ENCODE measurements at places on chromosomes 4 and X.

DNA sequence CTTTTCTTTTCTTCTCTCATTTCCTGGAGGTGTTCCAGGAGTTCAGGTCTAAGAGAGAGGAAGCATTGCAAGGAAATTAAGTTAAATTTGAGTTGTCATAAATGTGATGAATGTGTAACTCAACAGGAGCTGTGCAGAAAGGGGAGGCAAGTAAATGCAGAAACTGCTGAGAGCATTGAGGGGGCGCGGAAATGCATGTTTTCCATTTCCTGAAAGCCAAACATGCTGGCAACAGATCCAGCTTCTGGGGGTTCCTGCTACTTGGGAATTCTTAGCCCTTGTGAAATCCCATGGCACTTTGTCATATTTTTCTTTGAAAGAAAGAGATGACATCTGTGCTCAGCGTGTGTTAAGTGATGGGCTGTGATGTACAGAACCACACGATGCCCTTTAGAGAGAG, 33.8 kb upstream of the NAP1L5 start:
- no peak for DNase-seq

- DNase-seq, result no peak
Measured at GRCh38 chr4:94623126-94623911, 134.4 kb upstream of the BMPR1B start.

DNA sequence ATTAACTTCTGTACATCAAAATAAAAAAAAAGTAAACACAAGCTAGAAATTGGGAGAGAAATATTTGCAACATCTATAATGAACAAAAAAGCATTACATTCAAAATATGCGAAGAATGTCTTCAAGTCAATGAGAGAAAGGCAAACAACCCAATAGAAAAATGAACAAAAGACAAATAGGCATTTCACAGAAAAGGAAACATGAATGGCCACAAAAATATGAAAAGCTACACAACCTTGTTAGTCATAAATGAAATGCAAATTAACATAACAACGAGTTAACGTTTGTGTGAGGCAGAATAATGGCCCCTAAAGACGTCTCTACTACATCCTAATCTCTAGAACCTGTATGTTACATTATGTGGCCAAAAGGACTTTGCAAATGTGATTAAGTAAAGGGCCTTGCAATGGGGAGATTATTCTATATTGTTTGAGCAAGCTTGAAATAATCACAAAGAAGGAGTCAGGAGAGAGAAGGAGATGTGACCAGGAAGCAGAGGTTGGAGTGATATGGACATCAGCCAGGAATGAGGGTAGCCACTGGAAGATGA, 86.8 kb downstream of the WDFY3 start:
- DNase-seq, result no peak

DNA sequence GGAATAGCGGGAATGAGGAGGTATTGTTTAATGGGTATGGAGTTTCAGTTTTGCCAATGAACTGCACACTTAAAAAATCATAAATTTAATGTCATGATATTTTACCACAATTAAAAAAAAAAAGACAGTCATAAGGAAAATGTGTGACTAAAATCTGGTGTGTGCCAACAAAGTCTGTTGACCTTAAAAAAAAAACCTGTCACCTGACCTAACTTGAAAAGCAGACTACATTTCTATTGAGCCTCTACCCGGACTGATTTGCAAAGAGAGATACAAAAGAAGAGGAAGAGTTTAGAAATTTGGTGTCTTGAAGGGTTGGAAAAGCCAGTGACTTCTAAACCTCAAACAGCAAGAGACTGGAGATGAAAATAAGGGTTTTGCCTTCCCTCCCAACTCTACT, 48.4 kb downstream of the TMEM150C start:
- no peak for DNase-seq

DNA sequence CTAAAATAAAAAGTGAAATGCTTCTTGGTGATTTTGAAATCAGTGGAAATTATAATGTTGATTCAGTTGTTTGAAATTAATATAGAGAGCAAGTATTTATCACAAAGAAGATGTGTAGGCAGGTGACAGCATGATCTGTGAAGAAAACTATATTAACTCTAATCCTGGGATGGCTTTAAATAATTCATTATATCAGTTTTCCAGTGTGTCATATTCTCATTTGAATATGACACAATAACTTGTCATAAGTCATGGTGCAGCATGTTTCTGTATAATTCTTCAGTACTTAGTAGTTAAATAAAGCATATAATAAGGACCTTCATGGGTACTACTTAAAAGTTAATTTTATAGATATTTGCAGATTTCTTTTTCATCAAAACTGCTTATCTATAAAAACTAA, 573.6 kb downstream of the INPP4B start:
- DNase-seq, result no peak

GRCh38 chr4:53686521-53686920, 95.2 kb upstream of the LNX1 start:
- no peak for DNase-seq

DNA sequence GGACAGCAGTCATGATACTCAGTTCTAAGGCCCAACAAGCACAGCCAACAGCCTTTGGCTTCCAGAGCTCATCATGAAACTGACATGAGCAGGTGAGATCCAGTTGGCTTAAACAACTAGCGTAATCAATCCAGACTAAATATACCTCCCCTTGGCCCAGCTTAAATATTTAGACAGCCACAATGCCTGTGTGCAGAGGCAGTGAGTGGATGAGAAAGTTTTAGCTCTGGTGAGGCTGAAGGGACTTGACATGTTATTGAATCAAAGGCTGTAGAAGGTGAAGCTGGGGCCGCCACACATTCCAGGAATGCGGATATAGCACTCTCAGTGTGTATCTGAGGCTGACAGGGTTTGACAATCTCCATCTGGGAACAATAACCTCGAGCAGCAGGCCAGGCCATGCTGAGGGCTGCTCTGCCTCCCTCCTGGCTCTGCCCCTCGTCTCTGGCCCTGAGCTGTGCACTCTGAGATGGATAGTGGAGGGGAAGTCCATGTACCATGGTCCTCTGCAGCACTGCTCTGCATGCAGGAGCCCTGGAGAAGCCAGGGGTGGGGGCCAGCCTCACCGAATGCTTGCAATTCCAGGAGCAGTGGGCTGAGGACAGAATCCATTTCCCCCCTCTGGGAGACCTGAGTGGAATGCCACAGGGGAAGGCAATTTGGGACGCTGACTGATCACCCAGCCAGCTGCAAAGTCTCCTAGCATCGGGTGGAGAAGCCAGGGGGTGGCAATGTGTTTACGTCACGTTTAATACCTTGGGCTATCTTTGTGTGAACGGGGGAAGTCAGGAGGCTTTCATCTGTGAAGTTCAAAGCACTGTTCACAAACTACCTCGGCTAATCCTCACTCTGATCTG, 37.3 kb upstream of the RASL11B start:
- DNase-seq, result no peak

DNA sequence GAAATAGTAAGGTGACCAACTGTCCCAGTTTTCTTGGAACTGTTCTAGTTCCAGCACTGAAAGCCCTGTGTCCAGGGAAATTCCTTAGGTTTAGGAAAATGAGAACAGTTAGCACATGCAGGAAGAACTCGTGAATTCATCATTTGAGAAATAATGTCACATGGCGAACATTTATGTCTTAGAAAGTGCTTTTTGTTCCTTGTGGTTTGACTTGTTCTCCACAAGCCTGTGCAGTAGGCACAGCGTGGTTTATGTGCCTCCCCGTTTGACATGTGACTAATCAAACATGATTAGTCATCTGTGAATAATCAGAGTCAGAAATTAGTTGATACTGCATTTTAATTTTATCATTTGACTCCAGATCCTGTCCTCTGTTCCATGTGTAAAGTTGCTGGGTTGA, 556.0 kb upstream of the CPEB2 start:
- DNase-seq, result no peak

DNA sequence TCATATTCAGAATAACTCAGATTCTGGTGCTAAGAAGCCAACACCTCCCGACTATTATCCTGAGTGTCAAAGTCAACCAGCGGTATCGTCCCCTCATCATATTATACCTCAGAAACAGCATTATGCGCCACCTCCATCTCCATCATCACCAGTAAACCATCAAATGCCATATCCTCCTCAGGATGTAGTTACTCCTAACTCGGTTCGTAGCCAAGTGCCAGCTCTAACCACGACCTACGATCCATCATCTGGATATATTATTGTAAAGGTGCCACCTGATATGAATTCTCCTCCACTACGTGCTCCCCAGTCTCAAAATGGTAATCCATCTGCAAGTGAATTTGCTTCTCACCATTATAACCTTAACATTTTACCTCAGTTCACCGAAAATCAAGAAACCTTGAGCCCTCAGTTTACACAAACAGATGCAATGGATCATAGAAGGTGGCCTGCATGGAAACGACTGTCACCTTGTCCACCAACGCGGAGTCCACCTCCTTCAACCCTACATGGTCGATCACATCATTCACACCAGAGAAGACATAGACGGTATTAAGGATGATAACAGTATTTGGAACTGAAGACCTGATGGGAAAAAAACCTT, 1.1 kb downstream of the CBLL2 start:
- DNase-seq, result no peak

- DNase-seq, result no peak
Measured at GRCh38 chrX:55220119-55220794, at the start of gene PAGE5. Gene PAGE5, plus strand, starts transcription at chrX:55220346. Its CDS starts 1,037 bp downstream, at chrX:55221383.

GRCh38 chr4:13601048-13601447, 26.5 kb downstream of the BOD1L1 start:
- no peak for DNase-seq

DNA sequence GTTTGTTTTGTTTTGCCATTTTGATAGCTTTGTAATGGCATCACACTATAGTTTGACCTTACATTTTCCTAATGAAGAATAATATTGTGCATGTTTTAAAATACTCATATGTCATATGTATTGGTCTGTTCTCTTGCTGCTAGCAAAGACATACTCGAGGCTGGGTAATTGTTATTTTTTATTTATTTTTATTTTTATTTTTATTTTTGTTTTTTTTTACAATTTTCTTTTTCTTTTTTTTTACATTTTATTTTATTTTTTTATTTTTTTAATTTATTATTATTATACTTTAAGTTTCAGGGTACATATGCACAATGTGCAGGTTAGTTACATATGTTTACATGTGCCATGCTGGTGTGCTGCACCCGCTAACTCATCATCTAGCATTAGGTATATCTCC, 104.6 kb upstream of the GRID2 start:
- no peak for DNase-seq

- DNase-seq, result no peak
Measured at GRCh38 chrX:46959101-46959500, 46.9 kb downstream of the JADE3 start.

- DNase-seq, result no peak
Measured at GRCh38 chrX:335758-336155, 17.2 kb upstream of the GTPBP6 start.

DNA sequence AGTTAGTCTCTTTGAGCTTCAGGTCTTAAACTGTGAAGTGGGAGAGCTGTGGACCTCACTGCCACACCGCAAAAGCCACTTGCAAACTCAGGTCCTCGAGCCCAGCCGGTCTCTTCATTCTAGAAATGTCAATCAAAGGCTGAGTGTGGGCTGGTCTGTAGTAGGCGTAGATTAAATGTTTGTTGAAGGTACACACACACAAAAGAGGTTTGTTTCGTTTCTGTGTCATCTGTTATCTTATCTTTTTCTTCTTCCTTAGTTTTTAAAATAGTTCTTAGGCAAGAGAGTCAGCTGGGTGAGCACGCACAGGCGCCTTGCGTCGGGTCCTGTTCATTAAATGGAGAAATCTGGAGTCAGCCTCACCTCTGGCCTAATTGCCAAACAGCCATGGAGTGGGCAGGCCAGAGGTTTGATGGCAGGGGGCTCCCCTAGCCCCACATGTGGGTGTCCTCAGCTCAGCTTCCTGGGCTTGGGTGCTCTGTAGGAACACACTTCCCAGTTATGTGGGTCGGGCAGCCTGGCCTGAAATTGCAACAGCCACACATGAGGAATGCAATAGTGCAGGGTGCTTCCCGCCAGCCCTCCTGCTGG, 836 bp upstream of the PSAPL1 start:
- no peak for DNase-seq

GRCh38 chr4:42845586-42845985, 46.9 kb upstream of the GRXCR1 start:
- no peak for DNase-seq

DNA sequence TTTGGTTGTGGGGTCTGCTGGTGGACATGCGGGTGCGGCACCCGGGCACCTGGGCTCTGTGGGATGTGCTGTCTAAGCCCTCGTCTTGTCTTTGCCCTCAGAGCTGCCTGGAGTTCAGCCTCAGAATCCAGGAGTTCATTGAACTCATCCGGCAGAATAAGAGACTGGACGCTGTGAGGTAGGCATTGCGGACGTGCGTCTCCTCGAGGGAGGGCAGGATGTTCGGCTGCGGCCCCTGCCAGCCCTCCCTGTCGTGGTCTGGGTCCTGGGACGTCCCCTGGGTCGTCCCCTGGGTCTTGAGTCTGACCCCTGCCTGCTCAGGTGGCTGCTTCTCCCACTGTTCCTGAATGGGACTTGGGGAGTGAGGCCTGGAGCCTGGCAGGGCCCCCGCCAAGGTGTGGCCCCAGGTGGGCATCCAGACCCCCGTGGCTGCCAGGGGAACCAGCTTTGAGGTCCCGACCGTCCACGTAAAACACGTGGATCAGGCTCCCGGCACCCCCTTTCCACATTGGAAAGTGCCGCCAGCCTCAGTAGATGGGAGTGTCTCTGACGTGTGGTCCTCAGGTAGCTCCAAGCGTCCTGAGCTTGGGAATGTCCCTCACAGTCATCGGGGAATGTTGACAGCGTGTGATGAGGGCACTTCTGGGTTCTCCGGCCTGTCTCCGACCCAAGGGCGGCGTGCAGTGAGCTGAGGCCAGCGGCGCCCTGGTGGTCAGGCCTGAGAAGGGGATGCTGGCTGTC, 19.3 kb upstream of the UVSSA start:
- no peak for DNase-seq

GRCh38 chr4:188412499-188412898, 273.3 kb downstream of the TRIML1 start:
- DNase-seq, result no peak

DNA sequence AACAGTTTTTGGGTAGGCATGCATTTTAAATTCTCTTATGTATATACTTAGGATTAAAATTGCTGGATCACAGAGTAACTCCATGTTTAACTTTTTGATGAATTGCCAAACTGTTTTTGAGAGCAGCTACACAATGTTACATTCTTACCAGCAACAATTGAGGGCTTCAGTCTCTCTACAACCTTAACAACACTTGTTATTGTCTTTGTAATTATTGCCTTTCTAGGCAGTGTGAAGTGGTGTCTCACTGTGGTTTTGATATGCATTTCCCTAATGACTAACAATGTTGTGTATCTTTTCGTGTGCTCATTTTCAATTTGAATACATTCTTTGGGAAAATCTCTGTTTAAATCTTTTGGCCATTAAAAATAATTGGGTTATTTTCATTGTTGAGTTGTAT, 17.3 kb upstream of the F11 start:
- DNase-seq, result no peak

DNA sequence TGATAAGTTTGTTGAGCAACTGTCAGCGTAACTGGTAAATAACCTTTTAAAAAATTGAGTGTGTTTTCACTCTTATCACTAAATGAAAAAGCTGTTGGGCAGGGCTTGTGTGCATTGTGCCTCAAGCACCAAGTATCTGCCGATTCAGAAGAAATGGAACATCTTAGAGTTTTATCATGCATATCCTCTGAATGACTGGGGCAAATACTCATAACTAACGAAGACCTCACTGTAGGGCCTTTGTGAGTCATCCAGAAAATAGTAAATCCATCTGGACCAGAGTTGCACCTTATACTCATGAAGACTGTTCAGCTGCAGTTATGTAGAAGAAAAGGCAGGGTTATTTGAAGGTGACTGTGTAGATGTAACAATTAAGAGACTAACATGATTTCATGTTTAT, 222.1 kb downstream of the CAMK2D start:
- DNase-seq, result no peak
